Stimulated activated CD4-positive, alpha-beta T cell treated with anti-CD3 and anti-CD28 coated beads, Interleukin-12 subunit alpha, Interleukin-12 subunit beta, amount 100 ng/mL, for 4 hours (primary cell): ENCODE measurements at places on chromosomes 13 and 19.

DNA sequence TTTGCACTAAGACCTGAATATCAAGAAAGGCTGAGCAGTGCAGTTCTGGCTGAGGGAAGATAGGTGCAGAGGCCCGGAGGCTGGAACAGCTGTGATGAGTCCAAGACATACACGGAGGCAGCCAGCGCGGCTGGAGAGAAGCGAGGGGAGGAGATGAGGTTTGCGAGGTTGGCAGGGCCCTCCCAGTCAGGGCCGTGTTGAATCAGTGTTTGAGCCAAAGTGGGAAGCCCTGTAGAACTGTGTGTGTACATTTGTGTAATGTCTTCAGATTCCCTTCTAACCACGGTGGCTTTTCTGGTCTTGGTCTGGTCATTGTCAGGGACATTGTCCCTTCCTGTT is 34.9 kb downstream of the PAK4 start:
- DNase-seq: no peak

DNA sequence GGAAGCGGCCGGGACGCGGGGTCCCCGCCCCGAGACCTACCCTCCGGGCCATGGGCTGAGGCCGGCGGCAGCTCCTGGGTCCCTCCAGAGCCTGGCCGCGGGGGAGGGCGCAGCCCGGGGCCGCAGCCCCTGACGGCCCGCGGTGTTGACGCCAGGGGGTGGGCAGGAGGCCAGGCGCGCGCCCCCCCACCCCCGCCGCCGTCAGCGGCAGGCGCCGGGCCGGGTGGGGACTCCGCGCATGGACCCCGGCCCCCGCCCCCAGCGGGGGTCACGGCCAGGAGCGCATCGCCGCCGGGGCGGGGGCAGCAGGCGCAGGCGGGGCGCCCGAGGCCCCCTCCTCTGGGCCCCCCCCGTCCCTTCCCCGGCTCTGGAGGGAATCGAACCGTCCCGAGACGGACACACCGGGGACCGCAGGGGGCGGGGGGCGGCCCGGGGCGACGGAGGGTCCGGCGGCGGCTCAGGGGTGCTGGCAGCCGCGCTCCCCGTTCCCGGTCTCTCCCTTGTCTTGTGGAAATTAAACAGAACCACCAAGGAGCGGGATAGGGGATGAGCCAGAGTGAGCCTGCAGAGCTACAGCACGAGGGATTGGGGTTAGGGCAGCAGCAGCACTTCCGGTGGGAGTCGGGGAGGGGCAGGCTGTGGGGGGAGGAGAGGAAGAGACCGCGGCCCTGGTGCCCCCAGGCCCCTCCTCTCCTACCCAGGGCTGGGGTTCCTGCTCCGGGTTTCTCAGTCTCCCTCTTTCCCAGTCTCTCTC is at the start of gene MEIS3:
Gene MEIS3 (minus strand): TSS at position 498 of the 754 bp plus-strand sequence. CDS start 446 bp downstream, at position 52.
- DNase-seq: no peak

- no peak for DNase-seq
Observed at GRCh38 chr19:35045667-35046300, 4.3 kb downstream of the HPN start.

DNA sequence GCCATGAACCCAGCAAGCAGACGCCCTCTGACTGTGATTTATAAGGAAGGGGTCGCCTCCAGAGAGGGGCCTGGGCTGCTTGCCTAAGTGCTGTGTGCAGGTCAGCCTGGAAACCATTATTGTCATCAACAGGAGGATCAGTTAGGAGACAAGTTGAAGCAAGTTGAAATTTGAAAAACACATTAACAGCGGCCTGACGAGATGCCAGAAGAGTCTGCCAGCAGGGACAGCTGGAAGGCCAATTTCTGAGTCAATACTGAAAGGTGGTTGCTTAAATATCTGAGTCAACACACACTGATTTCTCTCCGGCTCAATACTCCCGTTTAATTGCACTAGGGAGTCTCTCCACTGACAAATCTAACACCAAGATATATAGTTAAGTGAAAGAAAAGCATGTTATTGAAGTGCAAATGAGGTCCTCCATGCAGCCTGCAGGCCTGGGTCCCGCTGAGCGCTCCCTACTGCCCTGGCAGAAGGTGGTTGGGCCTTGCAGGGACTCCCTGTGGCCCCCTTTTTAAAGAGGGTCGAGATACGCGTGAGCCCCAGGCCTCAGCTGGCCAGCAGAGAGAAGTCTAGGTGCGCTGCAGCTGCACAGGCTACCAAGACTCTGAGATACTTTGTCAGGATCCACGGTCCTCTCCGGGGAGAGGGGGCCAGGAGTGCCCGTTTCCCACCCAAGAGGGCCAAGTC is 91.1 kb downstream of the RNASEH2B start:
- no peak for DNase-seq

DNA sequence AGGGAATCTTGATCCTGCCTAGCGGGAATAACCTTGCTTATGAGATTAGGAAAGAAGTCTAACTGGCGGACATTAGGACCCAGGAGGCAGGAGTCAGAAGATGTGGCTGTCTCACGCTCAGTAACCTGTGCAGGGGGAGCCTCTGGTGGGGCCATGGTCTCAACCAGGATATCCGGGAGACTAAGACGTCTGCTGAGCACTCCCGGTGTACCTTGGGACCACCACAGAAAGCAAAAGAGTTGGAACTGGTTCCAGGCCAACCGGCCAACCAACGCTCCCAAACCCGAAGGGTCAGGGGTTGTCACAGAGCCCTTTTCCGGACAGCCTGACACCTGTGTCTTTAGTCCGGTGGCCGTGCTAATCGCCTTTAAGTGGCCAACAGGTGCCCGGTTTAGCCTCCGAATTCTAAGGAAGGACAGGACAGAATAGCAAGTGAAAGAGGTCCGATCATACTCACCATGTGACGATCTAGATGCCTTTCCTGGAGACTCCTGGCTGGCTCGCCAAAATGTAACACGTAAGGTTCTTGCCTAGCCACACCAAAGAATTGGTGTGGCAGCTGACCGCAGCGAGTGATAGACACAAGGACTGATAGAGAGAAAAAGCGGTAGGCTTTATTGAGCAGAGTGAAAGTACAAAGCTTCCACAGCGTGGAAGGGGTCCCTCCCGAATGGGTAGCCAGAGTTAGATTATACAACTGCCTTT is 103.9 kb upstream of the DIAPH3 start:
- no peak for DNase-seq
